ENCODE measurements at places on chromosomes 7 and 10. TPM values are rescaled to one million over a fixed set of nuclear protein-coding genes. Genes with fewer than 3 reads are reported as not detected.

TBXAS1 gene
- total RNA-seq, result 6.3 TPM

SUN3 gene
- total RNA-seq, result not detected

MYO3A gene
- 1.7 TPM for total RNA-seq

MOGAT3 gene
- total RNA-seq, result not detected

PRPS1L1 gene
- not detected for total RNA-seq

GDF10 gene
- 0.23 TPM for total RNA-seq

SPACDR gene
- 1.6 TPM for total RNA-seq

CCDC186 gene
- total RNA-seq, result 14.1 TPM

ARHGAP22 gene
- total RNA-seq, result 6.2 TPM

FKBP6 gene
- under 0.01 TPM for total RNA-seq

SVIL gene
- total RNA-seq, result 22.9 TPM

UTF1 gene
- not detected for total RNA-seq

TYW1 gene
- 34.5 TPM for total RNA-seq

CDNF gene
- total RNA-seq, result not detected

UNC5B gene
- total RNA-seq, result 6.0 TPM

SPDYE5 gene
- not detected for total RNA-seq

RAB19 gene
- not detected for total RNA-seq

TAS2R41 gene
- not detected for total RNA-seq

NOC3L gene
- total RNA-seq, result 46.3 TPM

TFR2 gene
- total RNA-seq, result 2.4 TPM

CRTAC1 gene
- total RNA-seq, result 17.9 TPM

PAPSS2 gene
- 6.3 TPM for total RNA-seq

GAD2 gene
- not detected for total RNA-seq

SNCG gene
- total RNA-seq, result not detected

C7orf33 gene
- not detected for total RNA-seq

PON3 gene
- total RNA-seq, result not detected

ELAPOR2 gene
- total RNA-seq, result 13.9 TPM

AMPH gene
- total RNA-seq, result 14.0 TPM

OPALIN gene
- not detected for total RNA-seq

BLNK gene
- total RNA-seq, result not detected

NKX1-2 gene
- total RNA-seq, result not detected

MCM10 gene
- total RNA-seq, result 29.4 TPM
